ENCODE measurements at places on chromosomes 6 and 20.

DNA sequence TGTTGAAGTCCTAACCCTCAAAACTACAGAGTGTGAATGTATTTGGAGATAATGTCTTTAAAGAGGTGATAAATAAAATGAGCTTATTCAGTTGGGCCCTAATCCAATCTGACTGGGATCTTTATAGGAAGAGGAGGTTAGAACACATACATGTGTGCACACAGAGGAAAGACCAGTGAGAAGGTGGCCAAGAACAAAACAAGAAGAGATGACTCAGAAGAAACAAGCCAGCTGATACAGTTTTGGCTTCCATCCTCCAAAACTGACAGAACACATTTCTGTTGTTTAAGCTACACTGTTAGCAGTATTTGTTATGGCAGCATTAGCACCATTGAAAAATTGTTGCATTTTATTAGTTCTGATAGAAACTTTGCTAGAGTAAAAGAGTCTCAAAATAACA, 609.3 kb upstream of the IMPG1 start:
- no peak for DNase-seq

DNA sequence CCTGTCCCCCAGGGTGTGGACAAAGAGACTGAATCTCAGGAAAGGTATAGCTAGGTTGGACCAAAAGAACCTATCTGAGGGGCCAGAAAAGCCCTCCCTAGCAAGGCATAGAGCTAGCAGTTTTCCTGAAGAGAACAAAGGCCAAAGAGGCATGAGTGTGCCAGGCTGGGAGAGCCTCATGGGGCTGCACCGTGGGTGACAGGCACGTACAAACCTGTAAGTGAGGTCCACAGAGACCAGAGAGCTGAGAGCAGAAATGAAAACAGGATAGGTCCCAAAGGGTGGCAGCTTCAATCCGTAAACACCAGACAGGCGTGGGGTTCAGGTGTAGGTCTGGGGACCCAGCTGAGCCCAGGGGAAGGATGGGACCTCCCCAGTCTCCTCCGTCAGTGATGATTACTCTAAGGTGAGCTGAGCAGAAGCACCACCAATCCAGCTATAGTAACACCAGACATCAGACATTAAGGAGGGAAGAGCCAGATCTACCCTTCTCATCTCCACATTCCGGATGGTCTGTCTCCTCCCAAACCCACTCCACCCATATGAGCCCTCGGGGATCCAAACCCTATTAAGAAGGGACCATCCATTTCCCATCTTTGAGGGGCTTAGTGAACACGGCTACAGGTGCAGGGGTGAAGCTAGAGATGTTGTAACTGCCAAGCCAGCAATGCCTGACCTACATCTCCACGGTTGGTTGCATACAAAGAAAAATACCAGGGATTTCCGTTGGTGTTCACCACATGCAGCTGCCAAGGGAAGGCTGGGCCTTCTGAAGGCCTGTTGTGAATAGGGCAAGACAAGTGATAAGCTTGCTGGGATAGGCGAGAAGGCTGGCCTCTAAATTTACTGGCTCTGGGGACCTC, 38.3 kb downstream of the BCL2L1 start:
- DNase-seq = no peak

DNA sequence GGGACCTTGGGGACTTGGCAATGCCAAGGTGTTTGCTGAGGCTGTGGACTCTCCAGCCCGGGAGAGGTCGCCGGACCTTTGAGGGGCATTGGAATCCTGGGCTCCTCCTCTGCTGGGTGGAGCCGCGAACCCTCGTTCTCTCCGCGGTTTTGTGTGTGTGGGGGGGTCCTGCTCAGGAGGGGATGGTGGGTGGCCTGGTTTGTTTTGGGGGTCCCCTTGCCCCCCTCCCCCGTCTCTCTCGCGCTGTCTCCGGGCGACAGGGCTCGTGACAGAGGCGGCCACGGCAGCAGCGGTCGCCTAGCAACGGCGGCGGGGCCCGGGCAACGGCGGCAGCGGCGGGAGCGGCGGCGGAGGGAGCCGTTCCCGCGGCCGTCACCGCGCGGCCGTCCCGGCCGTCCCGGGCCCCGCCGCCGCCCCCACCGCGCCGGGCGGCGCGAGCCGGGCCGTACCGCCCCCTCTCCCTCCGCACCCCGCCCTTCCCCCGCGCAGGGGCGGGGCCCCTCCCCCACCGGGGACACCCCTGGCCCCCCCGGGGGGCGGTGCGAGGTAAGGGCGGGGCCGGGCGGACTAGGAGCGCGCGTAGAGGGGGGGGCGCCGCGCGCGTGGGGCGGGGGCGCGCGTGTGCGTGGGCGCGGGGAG, 7.8 kb downstream of the SYNGAP1 start:
- no peak for DNase-seq

DNA sequence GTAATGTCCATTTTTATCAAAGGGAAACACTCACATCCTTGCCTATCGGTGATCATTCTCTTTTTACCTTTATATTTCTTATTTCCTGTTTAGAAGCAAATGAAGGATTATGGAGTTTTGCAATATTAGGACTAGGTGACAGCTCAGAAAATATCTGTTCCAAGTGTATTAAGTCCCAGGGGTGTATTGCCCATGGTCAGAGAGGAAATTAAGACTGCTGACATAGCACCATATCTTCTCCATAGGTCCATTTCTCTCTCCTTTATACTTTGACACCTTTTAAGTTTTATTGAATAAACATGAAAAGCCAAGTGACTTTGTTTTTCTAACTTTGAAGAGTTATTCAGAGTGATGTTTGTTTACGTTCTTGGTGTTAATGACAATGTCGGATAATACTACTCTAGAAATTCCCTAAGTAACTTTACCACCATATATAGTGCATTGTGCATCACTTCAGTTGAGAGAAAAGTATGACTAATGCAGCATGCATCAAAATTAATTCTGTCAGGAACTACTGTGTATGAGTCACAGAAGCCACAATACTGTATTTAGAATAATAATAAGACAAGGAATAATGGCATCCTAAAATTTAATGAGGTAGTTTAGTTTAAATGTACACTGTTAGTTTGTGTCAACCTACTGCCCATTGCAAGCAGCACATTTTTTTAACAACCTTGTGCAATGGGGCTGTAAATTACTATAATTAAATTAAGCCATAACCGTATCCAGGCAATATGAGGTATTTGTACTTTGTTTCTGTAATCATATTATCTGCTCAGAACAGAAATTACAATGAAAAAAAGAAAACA, 474.4 kb upstream of the RNF217 start:
- no peak for DNase-seq

DNA sequence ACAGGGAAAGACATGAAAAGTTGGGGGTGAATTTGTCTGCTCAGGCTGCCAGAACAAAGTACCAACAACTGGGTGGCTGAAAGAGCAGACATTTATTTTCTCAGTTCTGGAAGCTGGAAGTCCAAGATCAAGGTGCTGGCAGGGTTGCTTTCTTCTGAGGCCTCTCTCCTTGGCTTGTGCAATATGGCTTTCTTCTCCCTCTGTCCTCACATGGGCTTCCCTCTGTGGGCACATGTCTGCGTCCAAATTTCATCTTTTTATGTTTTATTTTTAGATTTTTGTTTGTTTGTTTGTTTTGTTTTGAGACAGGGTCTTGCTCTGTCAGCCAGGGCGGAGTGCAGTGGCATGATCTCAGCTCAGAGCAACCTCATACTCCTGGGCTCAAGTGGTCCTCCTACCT, 6.2 kb upstream of the SYNJ2 start:
- DNase-seq = no peak

- no peak for DNase-seq
These were observed 220.6 kb upstream of the TSHZ2 start for GRCh38 chr20:52751571-52751970.

DNA sequence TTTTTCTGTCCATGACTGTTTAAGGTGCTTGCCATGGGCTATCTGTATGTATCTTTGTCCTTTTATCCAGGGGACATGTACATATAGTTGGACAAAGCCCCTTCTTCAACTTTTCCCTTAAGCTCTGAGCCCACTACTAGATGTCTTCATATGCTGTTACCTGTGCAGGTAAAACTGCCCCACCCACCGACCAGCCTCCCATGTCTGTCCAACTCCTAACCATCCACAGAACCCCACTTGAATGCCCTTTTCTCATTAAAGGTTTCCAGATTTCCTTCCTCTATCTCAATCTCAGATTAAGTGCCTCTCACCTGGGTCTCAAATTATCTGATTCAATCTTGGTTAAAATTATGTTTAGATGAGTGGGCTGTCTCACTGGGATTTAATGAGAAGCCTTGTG, 136.3 kb downstream of the RNASET2 start:
- no peak for DNase-seq

DNA sequence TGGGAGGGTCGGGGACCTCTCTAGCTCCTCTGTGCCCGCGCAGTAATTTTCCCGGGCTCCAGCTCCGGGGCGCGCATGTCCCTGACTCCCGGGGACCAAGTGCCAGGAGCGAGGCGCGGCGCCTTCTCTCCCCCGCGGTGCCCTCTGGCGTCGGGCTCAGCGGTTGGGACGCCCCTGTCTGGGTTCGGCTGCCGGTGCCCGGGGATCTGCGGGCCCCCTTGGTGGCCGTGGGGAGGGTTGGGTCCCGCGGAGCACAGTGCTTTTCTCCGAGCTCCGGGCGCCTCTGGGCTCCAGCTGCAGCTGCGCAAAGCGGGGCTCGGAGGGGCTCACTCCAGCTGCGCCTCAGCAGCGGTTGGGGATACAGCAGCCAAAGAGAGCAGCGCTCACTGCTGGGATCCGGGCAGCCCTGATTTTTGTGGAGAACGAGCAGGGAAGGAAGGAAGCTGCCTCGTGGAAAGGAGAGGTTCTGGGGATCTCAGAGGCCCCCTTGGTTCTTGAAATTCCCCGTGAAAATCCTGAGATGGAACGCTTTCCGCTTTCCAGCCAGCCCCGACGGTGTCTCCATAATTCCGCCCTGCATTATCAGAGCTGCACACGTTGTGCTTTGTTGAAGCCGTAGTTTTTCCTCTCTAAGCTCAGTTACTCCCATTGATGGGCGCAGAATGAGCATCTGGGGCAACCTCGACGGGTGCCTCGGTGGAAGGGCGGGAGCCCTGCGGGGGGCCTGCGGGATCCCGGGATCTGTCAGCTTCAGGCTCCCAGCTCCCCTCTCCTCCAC, 861 bp downstream of the PPP1R14C start:
- DNase-seq = no peak

DNA sequence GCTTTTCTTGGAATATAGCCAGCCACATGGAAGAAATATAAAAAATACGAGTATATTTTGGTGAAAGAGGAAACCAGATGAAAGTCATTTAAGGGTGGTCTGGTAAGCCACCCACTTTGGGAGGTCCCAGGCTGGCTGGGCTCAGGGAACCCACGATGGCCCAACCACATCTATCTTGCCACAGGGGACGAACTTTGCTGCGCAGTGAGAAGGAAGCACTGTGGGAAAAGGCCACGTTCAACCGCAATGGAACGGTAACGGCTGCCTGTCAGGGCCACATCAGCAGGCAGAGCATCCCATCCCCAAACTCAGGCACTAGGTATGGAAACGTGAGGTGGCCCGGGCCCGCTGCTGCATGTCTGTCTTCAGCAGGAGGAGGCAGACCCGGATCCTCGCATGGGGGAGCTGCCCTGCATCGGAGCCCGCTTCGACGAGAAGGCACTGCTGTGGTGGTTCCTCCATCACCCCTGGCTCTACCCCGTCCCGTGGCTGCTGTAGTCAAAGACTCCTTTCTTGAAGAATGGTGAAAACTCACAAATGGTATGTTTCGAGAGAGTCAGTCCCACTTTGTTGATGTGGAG, 300.4 kb downstream of the KIF16B start:
- DNase-seq = no peak

DNA sequence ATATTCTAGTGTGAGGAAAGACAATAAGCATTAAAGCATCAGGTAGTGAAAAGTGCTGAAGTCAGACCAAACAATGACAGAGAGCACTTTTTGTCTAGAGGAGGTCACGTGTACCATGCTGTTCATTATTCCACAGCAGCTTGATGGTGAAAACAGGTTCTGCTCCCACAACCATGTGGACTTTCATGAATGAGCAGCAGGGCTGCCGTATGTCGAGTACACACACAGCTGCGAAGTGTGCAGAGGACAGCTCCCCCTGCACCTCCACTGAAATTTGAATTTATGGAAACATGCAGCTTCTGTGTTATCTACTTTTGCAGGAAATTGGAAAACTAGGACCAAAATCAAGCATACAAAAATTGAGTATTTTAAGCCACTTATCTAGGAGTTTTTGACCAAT, 85.3 kb downstream of the MAP7 start:
- no peak for DNase-seq

DNA sequence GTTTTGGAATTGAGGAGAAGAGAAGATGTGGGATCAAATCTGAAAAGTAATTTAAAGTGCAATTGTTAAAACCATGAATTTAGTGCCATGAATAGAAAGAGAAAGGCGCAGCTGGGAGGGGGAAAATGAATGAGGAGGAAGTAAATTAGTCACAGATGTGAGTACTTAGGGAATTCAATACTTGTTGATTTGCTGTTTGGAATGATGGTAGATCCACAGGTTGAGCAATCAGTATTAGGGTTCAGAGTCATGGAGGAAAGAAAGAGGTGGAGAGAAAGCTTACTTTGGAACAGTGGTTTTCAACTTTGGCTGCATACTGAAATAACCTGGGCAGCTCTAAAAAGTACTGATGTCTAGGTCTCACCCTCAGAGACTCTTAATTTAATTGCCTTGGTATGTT, 229.7 kb upstream of the ASCC3 start:
- DNase-seq = no peak

- no peak for DNase-seq
These were observed 17.2 kb upstream of the DOK5 start for GRCh38 chr20:54458219-54458618.

DNA sequence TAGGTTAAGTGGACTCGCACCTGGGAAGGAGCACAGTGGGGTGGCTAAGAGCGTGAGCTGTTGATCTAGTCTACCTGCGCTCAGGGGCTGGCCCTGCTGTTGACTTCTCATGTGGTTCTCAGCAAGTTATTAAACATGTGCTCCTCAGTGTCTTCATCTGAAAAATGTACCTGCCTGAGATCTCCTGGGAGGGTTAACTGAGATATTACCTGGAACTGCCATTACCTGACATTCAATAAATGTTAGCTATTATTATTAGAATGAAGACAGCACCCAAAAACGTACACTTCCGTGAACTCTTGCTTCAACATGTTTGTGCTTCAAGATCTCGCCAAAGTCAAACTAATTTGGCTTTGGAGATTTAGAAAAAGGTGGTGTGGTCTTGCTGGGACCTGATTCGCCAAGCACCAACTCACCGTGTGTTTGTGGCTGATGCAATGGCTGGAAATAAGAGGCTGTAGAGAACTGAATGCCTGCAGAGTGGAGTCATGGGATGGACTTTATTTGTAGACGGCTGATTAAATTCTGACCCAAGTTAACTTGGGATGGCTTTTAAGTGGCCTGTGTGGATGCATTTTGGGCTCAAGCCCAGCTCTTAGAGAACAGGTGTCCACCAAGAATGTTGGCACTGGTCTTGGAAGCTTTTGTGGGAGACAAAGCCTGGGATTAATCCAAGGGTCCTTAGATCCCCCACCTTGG, 692.9 kb downstream of the QKI start:
- DNase-seq = no peak

All from GM06990 (cell line).